ENCODE measurements at places on chromosomes 5 and 9.

- DNase-seq = no peak
Observed at GRCh38 chr5:128126241-128126640, 42.7 kb downstream of the SLC12A2 start.

DNA sequence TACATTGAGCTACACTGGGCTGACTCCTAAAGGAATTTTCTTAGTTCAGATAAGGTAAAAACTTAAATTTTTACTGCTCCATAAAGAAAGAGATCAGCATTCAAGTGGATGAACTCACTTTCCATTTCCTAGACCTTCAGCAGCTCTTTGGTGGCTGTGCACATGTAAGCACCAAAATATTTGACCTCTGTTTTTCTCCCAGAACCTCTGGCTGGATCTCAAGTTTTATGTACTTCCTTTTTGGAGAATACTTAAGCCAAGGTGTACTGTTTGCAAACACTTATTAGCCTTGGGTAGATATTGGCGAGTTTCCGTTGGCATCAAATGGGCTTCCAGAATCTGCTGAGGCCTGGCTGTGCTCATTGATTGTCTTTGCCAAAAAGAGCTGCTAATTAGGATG lies 10.3 kb downstream of the TNC start:
- DNase-seq = peak; percentile 46

DNA sequence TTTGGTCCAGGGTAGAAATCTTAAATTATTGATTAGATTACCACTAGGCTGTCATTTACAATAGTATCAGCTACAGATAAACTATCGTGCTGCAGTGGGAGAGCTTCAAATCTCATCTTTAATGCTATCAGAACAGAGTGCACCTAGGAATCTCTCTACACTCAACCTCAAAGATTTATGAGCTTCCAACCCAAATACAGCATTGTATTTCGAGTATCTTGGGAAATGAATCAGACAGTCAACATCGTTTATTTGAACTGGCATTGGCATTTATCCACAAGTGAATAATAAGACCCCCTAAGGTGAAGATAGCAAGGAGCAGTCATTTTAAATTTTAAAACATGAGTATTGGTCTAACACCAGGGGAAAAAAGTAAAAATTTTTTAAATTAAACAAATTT lies 1203.2 kb downstream of the CDH12 start:
- no peak for DNase-seq

DNA sequence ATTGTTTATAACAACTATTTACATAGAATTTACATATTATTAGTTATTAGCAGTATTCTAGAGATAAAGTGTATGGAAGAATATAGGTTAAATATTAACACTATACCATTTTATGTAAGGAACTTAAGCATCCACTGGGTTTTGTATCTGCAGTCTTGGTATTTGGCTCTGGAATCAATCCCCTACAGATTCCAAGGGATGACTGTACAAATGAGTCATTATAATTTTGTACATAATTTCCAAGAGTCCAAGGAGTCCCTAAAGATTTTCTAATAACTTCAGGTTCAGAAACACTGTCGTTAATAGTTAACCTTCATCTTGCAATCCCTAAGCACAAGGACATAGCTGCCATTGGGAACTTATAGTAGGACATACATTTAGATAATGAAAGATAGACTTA lies 254.8 kb upstream of the PDE4D start:
- DNase-seq = peak; percentile 78

DNA sequence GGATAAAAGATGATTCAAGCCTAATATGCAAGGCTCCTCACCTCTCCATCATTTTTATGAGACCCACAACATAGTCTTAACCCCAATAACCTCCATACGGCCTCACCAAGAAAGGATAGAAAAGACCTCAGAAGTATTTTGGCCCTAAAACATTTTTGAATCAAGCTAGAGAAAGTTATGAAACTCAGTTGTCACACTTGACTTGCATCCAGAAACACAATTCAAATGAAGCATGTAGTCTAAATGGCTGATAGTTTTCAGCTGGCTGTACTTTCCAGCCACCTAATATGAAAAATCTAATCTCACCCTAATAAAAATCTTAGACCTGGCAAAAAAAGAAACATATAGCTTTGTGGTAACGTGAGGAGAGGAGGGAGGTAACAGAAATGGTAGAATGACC lies 116.1 kb downstream of the ARL15 start:
- no peak for DNase-seq

GRCh38 chr5:13081116-13081515 lies 863.4 kb downstream of the DNAH5 start:
- DNase-seq = no peak

GRCh38 chr5:156498226-156498980 lies 171.4 kb downstream of the SGCD start:
- DNase-seq = peak; percentile 79

DNA sequence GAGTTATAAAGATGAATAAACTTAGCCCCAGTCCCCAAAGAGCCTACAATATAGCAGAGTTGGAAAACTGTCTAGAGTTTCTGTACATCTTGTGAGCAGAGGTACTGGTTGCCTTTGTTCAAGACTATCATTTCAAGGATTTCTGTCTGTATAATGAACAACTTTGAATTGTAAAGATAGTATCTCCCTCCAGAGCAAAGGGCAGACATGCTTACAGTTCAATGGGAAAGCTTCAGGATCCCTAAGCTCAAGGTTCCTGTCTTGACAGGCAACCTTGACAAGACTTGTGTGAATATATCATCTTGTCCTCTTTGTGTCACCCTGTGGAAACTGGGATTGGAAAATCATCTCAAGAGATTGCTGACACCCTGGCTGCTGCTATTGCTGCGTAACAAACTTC lies 242.8 kb upstream of the VLDLR start:
- DNase-seq = no peak

GRCh38 chr9:96494215-96494800 lies 44.3 kb downstream of the HABP4 start:
- no peak for DNase-seq

GRCh38 chr5:75651575-75652238 lies 40.5 kb downstream of the ANKDD1B start:
- no peak for DNase-seq

GRCh38 chr5:89899559-89899958 lies 510.0 kb downstream of the CETN3 start:
- DNase-seq = no peak

DNA sequence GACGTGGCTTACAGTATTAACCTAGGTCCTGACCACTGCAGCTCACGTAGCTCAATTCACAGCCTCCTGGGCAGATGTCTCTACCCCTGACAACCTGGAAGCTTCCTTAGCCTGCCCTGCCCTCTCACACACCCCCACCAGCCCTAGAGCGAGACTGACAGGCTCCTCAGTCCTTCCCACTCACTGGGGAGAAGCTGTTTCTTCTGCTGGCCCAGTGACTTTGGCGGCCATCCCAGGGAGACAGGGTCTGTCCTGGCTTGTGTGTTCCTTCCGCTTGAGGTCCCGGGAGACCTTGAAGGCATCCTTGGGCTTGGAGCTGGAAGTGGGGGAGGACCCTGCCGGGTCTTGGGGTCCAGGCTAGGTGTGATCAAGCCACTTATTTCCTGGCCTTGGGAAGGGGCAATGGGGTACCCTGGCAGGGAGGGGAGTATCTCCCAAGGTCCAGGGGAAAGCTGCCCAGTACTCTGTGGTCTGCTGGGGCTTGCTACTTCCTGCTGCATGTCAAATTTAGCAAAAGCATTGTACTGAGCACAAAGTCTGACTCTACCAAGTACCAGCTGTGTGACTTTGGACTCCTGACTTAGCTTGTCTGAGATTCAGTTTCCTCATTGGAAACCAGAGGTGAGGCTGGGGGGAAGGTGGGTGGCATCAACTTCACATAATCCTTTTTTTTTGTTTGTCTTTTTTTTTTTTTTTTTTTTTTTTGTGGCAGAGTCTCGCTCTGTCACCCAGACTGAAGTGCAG lies 1.9 kb downstream of the MIGA2 start:
- no peak for DNase-seq

- DNase-seq = peak; percentile 6
Observed at GRCh38 chr5:100479079-100479688, 56.0 kb upstream of the FAM174A start.

DNA sequence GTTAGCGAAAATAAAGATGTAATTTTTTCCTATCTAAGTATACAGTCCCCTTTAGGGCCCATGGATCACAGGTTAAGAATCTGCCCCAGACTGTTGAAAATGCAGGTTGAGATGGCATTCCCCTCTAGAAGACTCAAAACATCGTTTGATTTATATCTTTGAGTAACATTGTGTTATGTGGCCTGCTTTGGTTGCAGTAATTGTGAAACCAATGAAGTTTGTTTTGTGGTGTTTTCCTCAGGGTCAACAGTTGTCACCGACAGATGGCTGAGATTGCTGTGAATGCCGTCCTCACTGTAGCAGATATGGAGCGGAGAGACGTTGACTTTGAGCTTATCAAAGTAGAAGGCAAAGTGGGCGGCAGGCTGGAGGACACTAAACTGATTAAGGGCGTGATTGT lies 7.8 kb downstream of the CCT5 start:
- DNase-seq = no peak

- DNase-seq = no peak
Observed at GRCh38 chr9:123109540-123110279, 76.2 kb downstream of the GPR21 start.

GRCh38 chr5:15526413-15526812 lies 26.4 kb downstream of the FBXL7 start:
- no peak for DNase-seq

DNA sequence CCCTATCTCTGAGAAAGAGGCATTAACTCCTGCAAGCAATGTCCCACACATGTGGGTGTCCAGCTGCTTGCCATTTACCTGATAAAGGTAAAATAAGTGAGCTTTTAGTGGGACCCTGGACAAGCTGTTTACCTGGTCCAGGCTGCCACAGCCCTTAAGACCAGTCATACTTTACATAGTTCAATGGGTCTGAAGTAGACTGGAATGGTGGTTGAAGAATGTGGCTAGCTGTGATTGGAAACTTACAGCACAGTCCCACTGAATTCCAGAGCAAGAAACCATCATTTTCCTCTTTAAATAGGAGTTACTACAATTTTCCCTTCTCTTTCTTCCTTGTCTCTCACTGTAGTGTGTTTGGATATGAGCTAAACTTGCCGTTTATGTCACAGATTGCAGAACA lies 60.6 kb downstream of the GGTA1 start:
- no peak for DNase-seq

- DNase-seq = no peak
Observed at GRCh38 chr9:96009690-96010472, 134.4 kb downstream of the ERCC6L2 start.

GRCh38 chr9:79341561-79341960 lies 230.2 kb upstream of the TLE4 start:
- DNase-seq = no peak

Measured in fibroblast of upper back skin (primary cell).